ENCODE measurements at places on chromosomes 2 and 18.

DNA sequence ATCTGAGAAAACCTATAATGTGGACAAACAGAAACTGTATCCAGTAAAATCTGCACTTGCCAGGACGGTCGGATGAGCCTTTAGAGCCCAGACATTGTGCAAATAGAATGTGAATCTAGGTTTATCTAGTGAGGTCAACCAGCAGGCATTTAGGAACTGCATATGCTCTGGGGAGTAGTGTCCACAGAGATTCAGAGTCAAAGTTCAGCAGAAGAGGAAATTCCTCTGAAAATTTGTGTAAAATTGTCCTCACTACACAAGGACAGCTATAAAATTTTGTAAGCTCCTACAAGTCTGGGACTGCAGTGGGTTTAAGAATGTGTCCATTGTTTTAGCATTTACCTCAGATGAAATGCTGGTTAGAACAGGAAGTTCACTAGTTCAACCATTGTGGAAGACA lies 9.8 kb upstream of the NDUFV2 start:
- DNase-seq: no peak

DNA sequence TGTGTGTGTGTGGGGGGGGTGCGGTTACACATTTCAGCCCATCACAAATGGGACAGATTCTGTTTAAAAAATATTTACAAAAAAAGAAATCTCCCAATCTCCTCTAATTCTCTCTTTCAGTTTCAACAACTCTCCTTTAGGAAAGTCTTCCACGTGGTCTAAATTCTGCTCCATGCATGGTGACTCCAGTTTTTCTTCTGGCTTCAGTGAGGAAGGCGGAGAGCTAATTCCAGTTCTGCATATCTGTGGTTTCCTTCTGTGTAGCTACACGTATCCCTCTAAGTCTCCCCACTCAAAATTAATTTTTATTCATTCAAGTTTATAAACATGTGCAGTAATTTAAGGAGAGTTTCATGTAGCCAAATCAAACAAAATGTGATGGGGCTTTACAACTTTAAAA lies 111.6 kb downstream of the SLC4A3 start:
- DNase-seq: no peak

DNA sequence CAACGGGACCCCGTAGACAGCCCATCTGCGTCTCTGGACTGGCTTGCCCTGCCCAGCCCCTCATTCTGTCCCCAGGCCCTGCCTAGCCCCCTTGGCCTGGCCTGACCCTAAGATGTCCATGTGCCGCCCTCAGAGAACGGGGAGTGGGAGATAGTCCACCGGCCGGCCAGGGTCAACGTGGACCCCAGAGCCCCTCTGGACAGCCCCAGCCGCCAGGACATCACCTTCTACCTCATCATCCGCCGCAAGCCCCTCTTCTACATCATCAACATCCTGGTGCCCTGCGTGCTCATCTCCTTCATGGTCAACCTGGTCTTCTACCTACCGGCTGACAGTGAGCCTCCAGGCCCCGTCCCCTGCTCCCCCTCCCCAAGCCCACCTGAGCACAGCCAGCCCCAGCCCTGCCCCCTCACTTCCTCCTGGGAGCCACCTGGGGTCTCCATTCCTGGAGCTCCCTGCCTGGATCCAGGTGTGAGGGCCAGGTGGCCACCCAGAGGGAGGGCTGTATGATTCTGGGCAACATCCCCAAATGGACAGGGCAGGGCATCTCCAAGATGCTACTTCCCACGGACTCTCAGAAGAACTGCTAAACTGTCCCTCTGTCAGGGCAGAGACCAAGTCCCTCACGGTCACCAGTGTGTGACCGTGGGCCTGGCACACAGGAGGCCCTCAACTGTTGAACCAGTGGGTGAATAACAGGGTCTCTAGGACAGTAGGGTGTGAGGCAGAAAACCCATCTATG lies 4.0 kb downstream of the CHRND start:
- no peak for DNase-seq

DNA sequence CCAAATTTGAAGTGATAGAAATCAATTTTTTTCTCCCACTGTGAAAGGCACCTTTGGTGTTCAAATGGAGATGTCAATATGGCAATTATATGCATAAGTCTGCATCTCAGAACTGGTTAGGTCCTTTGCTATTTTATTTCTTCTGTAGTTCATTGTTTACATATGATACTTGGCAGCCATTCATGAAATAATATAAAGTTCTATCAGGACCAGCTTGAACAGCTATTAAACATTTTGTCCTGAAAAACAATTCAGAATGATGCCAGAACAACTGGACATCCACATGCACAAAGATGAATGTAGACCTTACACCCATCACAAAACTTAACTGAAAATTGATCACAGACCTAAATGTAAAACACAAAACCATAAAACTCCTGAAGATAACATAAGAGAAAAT lies 41.8 kb upstream of the ARHGAP28 start:
- no peak for DNase-seq

DNA sequence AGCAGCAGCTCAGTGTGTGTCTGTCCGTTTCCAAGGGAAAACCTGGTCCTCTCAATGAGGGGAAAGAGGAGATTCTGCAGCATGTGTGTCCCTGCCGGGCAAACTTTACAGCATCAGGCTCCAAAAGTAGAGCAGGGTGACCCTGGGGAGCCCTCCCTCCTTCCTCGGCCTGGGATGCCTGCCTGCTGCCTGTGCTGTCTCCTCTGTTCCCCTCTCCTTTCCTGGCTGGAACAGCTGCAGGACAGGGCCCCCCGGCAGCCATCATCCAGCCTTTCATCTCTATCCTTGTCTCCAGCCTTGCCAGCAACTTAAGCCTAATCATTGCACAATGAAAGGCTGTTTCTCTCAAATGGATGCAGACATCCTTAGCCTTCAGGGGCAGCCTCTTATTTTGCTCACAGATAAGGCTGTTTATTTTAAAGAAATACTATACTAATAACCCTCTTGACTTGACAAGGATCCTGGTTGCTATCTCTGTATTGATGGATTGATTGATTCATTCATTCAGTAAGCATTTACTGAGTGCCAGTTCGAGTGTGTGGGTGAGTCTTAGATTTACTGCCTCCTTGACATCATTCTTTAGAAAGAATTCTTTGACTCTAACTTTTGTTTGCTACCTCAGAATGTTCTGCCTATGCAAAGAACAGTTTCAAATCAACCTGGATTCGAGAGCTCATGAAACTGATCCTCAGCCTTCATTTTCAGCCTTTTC lies 40.6 kb upstream of the EDAR start:
- no peak for DNase-seq

DNA sequence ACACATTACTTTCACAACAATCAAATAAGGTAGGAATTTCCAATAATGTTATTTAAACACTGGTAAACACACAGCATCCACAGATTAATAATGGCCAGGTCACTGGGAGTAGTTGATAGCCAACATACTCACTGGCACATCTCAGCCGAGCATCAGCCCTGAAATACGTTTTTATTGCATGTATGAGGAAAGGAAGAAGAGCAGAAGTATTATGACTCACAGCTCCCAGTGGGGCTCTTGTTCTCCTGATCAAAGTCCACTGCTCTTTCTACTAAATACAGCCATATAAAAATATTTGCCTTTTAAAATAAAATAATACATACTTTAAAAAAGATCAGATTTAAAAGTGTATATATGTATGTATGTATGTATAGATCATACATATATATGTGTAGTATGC lies 999.6 kb downstream of the SUCLG1 start:
- DNase-seq: no peak

DNA sequence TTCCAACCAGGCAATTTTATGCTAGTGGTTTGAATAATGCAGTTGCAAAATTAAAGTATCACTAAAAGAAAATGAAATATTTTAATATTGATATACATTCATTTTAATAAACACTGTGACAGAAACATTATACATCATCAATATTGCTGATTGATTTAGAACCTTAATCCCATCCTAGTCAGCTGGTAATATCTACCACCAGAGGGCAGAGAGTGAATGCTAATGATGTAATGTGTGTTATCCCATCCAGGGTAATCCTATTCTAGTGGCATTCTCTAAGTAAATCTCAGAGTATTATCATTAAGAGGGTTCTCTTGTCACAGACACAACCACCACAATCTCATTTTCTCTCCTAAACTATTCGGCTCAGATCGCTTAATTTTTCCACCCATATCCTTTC lies 477.4 kb downstream of the CPS1 start:
- DNase-seq: peak; percentile 1

DNA sequence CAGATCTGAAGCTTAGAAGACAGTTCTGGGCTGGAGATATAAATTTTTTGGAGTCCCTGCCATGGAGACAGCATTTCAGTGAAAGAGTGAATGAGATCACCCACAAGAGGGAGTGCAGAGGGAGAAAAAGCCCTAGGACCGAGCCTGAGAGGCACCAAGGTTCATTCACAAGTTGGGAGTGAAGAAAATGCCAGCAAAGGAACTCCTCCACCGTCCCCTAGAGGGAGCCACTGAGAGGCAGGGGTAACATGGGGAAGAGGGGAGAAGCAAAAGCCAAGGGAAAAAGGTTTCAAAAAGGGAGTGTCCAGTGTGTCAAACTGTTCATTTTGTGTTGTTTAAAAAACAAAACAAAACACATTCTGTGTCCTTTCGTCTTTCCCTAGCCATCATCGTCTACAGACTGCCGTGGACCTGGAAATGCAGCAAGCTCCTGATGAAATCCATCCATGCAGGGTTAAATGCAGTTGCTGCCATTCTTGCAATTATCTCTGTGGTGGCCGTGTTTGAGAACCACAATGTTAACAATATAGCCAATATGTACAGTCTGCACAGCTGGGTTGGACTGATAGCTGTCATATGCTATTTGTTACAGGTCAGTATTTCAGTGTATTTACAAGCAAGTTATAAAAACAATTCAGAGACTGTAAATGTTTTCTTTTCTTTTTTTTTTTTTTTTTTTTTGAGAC lies 19.1 kb downstream of the CYBRD1 start:
- DNase-seq: no peak

DNA sequence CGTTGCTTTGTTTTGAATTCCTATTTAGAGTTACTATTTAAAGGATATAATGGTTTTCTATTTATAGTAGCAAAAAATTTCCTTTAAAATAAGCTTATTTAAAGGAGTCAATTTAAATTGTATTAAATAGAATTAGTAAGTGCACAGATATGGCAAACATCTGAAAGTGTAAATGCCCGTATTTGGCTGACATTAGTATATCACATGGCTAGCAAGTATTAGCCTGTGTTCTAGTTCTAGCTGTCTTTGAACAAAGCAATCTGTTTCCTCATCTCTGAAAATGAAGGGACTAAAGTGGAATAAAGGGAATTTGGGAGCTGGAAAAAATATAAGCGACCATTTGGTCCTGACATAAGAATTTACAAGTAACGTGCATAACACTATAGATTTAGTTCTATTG lies 32.2 kb downstream of the PELI1 start:
- no peak for DNase-seq

GRCh38 chr2:28137221-28137620 lies 246.7 kb downstream of the BABAM2 start:
- no peak for DNase-seq

DNA sequence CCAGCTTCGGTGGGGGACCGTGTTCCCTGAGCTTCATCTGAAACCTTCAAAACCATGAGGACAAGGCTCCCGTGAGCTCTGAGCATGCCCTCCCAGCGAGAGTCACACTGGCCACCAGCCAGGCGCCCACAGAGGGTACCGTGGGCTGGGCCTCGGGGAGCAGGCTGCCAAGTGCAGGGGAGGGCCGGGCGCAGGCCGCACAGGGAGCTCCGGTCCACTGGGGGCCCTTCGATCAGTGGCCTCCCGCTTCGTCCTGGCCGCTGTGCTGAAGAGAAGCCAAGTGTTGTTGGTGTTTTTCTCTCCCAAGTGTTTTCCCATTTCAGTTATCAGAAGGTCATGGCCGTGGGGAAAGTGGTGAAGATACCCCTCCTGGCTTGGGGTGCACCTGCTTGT lies 144.4 kb downstream of the PTGR3 start:
- DNase-seq: no peak

- DNase-seq: no peak
Observed at GRCh38 chr2:24123922-24124580, 782 bp downstream of the FAM228B start.

- peak; percentile 80 for DNase-seq
Observed at GRCh38 chr18:32093102-32093511, 1.4 kb downstream of the RNF138 start.

GRCh38 chr18:64037812-64038414 lies 68.0 kb downstream of the SERPINB8 start:
- DNase-seq: peak; percentile 71

- DNase-seq: peak; percentile 17
Observed at GRCh38 chr2:217799563-217800432, 203.0 kb downstream of the TNS1 start.

DNA sequence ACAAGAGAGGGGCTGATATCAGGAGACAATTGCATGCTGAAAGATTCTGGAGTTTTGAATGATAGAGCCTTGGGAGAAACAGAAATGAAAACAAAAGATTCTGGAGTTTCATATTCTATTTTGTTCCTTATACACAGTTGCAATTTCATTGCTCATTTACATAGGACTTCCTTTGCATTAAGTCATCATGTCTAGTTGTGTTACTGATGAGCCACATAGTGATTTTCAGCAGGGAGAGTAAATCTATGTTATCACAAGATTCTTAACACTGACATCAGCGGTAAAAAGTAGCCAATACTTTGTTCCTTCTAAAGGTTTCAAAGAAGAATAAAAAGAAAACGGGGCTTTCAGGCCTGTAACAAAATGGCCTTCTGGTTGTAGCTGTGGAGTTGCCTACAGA lies 7.1 kb downstream of the ADAM17 start:
- no peak for DNase-seq

- no peak for DNase-seq
Observed at GRCh38 chr2:36859366-36859792, 107.0 kb downstream of the STRN start.

- no peak for DNase-seq
Observed at GRCh38 chr2:145751629-145752028, 1231.7 kb upstream of the ZEB2 start.

- DNase-seq: no peak
Observed at GRCh38 chr18:3500016-3500415, 50.0 kb downstream of the TGIF1 start.

- no peak for DNase-seq
Observed at GRCh38 chr18:10232062-10232461, 222.4 kb upstream of the APCDD1 start.

DNA sequence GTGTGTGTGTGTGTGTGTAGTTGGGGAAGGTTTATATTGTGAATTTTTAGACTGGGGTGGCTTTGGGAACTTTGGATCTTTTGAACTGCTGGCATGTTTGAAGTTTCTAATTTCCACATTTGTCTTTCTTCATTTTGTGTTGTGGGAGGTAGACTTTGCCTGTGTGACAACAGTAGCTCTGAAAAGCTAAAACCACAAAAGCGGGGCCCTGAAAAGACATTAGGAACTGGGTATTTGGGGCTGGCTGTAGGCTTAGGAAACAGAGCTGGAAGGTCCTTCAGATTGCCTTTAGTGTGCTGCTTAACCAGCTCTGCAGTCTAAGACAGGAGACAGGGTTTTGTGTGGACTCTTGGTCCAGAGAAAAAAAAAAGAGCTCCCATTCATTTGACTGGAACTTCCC lies 27.2 kb upstream of the DOCK10 start:
- no peak for DNase-seq

- peak; percentile 15 for DNase-seq
Observed at GRCh38 chr2:147989809-147990403, 30.6 kb downstream of the ORC4 start.

DNA sequence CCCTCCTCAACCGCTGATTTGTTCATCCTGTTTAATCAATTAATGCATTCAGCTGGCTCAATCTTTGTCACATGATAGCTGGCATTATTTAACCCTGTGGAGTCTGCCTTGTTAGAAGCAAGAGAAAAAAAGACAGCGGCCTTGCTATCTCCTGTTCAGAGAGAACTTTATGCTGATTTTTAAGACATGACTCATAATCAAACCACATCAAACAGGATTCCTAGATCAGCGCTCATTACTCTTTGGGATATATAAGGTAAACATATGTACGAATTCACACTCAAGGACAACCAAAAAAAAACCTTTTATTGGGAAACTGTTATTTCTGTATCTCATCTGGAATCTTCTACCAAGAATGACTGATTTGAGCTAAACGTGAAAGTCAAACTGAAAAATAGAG lies 195.1 kb downstream of the C1D start:
- no peak for DNase-seq
